ENCODE measurements at places on chromosomes 5 and 9. TPM values are rescaled to one million over a fixed set of nuclear protein-coding genes. Genes with fewer than 3 reads are reported as not detected.

Gene PAEP
- total RNA-seq: not detected

Gene ECPAS
- 36.6 TPM for total RNA-seq

Gene ENTPD2
- total RNA-seq: 2.1 TPM

Gene ASTN2
- 6.9 TPM for total RNA-seq

Gene SREK1IP1
- 9.2 TPM for total RNA-seq

Gene CCNB1
- total RNA-seq: 3.2 TPM

Gene GBGT1
- total RNA-seq: 11.9 TPM

Gene DDX4
- 0.31 TPM for total RNA-seq

GRCh38 chr5:138274189-138274853, at the start of gene GFRA3:
Gene GFRA3 (minus strand): TSS chr5:138274621. CDS start chr5:138274424, 197 bp downstream.
- H3K36me3 ChIP-seq: no peaks in the 10 kb centered on the region
- H3K27ac ChIP-seq: no peak within 1 kb of the TSS
- no peak within 1 kb of the TSS for H3K4me3 ChIP-seq

DNA sequence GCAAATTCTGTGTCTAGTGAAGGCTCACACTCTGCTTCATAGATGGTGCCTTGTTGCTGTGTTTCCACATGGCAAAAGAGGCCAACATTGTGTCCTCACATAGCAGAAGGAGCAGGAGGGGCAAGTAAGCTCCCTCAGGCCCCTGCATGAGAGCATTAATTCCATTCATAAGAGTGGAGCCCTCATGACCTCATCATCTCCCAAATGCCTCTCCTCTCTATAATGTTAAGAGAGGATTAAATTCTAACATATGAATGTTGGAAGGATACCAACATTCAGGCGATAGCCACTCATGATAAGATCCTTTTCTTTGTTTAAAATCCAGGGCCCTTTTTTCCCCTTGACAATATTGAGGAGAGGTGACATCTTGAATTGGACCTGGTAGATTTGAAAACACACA, 35.2 kb upstream of the PAM start:
- no peaks in the 10 kb centered on the region for H3K27me3 ChIP-seq
- no peak overlapping the region for H3K27ac ChIP-seq
- no peak for DNase-seq
- no peaks in the 10 kb centered on the region for H3K4me1 ChIP-seq
- no peaks in the 10 kb centered on the region for H3K36me3 ChIP-seq

- no peak overlapping the region for H3K4me3 ChIP-seq
- H3K36me3 ChIP-seq: no peaks in the 10 kb centered on the region
- no peak for DNase-seq
- no peaks in the 10 kb centered on the region for H3K4me1 ChIP-seq
Observed at GRCh38 chr5:180381851-180382480, 28.8 kb upstream of the GFPT2 start.

- no peaks in the 10 kb centered on the region for H3K36me3 ChIP-seq
- H3K4me1 ChIP-seq: no peaks in the 10 kb centered on the region
- no peak overlapping the region for H3K4me3 ChIP-seq
- no peaks in the 10 kb centered on the region for H3K27me3 ChIP-seq
- H3K27ac ChIP-seq: no peak overlapping the region
- DNase-seq: no peak
Observed at GRCh38 chr5:130337179-130337888, 433.1 kb downstream of the CHSY3 start.

DNA sequence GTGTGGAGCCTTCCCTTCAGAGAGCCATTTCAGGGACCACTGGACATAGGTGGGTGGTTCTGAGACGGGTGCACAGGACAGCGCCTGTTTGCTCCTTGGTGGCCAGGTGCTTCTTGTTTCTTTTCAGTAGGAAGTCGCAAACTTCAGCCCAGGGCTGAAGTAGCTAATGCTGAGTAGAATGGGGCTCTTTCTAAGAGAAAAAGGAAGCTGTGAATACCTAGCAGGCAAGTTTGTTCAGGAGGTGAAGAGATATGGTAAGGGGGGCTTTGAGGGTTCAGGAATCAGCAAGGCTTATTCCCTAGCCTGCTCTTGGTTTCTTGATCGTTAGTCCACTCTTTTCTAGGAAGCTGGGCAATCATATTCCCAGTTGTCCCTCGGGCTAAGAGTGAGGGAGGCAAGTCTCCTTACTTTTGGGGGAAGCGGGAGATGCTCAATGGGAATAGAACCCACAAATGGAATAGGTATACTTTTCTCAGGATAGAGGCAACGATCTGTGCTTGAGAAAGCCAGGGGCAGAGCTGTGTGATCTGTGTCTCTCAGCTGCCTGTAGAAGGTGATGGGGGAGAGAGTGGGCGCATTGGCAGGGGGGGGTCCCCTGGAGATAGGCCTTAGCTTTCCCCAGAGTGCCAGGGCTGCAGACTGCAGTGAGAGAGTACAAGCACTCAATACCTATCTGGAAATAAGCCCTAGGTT, 1.9 kb upstream of the PURA start:
- H3K27me3 ChIP-seq: no peaks in the 10 kb centered on the region
- no peak for DNase-seq
- no peak overlapping the region for H3K4me3 ChIP-seq
- H3K4me1 ChIP-seq: peaks cover 28% of the 10 kb centered on the region
- H3K36me3 ChIP-seq: no peaks in the 10 kb centered on the region

GRCh38 chr5:16179936-16180788, 571 bp upstream of the MARCHF11 start:
- no peaks in the 10 kb centered on the region for H3K27me3 ChIP-seq
- H3K27ac ChIP-seq: no peak overlapping the region
- peak overlapping the region; percentile 39 for H3K4me3 ChIP-seq
- H3K36me3 ChIP-seq: no peaks in the 10 kb centered on the region

GRCh38 chr9:135512241-135512603, 9.0 kb upstream of the LCN1 start:
- no peak overlapping the region for H3K4me3 ChIP-seq
- H3K4me1 ChIP-seq: no peaks in the 10 kb centered on the region
- no peaks in the 10 kb centered on the region for H3K36me3 ChIP-seq

DNA sequence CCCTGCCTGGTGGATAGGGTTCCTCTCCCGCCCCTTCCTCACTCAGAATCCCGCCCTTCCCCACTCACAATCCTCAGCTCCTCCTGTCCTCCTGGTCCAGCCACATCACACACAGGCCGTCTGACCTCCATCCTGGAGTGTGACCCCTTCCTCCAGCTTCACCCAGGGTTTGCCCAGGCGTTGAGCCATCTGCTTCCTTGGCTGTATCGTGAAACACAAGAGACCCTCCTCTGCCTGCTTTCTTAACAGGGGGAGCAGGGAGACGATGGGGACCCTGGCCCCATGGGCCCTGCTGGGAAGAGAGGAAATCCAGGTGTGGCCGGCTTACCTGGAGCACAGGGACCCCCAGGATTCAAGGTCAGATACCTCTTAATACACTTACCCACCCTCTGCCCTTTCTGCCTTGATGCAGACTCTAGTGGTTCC, 32.3 kb upstream of the ORM1 start:
- no peak overlapping the region for H3K27ac ChIP-seq
- H3K36me3 ChIP-seq: peaks cover 9% of the 10 kb centered on the region
- DNase-seq: no peak

DNA sequence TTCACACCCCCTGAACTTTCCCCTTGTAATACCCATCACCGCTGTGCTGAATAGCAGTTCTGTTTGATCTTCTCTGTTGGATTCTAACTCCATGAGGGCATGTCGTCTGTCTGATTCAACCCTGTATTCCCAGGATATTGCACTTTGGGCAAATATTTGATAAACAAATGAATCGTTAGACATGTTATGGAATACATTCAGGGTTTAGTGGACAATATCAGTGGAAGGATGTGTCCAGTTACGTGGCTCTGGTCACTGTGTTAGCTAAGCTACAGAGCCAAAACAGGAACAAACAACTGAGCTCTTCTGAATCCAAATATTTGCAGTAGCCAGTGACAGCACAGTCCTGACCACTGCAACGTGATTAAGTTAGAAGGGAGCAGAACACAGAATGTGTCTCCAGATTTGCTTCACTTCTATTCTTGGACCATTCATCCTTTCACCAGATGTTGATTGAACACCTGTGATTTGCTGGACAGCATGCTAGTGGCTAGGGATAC, 13.2 kb downstream of the ANGPTL2 start:
- no peaks in the 10 kb centered on the region for H3K36me3 ChIP-seq
- H3K27ac ChIP-seq: no peak overlapping the region
- H3K4me1 ChIP-seq: no peaks in the 10 kb centered on the region

- H3K27me3 ChIP-seq: no peaks in the 10 kb centered on the region
- H3K36me3 ChIP-seq: no peaks in the 10 kb centered on the region
- no peak overlapping the region for H3K4me3 ChIP-seq
- H3K27ac ChIP-seq: no peak overlapping the region
Observed at GRCh38 chr5:103490030-103490739, 72.4 kb downstream of the NUDT12 start.

DNA sequence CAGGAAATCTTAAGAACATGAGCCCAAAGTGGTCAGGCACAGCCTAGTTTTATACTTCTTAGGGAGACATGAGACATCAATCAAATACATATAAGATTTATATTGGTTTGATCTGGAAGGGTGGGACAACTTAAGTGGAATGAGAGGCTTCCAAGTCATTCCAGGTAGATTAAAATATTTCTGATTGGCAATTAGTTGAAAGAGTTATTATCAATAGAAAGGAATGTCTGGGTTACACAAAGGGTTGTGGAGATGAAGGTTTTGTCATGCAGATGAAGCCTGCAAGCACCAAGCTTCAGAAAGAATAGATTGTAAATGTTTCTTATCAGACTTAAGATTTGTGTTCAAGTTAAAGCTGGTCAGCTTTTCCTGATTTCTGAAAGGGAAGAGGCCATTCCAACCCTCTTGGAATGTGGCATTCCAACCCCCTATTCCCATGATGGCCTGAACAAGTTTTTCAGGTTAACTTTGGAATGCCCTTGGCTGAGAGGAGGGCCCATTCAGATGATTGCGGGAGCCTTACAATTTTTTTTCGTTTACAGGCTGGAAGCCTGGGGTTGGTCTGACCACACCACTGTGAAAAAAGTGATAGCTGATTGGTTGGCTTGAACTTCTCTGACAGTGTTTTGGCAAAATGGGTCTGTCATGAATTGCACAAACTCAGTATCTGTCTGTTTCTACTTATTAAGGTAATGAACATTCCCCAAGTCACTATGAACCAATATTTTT, 245.6 kb upstream of the RAI14 start:
- H3K36me3 ChIP-seq: no peaks in the 10 kb centered on the region
- no peak overlapping the region for H3K27ac ChIP-seq
- DNase-seq: no peak
- no peaks in the 10 kb centered on the region for H3K4me1 ChIP-seq
- H3K27me3 ChIP-seq: no peaks in the 10 kb centered on the region

- no peak overlapping the region for H3K4me3 ChIP-seq
- no peak overlapping the region for H3K27ac ChIP-seq
- no peaks in the 10 kb centered on the region for H3K36me3 ChIP-seq
- H3K27me3 ChIP-seq: no peaks in the 10 kb centered on the region
- DNase-seq: no peak
- no peaks in the 10 kb centered on the region for H3K4me1 ChIP-seq
Observed at GRCh38 chr5:179978792-179979191, 71.1 kb upstream of the TBC1D9B start.

DNA sequence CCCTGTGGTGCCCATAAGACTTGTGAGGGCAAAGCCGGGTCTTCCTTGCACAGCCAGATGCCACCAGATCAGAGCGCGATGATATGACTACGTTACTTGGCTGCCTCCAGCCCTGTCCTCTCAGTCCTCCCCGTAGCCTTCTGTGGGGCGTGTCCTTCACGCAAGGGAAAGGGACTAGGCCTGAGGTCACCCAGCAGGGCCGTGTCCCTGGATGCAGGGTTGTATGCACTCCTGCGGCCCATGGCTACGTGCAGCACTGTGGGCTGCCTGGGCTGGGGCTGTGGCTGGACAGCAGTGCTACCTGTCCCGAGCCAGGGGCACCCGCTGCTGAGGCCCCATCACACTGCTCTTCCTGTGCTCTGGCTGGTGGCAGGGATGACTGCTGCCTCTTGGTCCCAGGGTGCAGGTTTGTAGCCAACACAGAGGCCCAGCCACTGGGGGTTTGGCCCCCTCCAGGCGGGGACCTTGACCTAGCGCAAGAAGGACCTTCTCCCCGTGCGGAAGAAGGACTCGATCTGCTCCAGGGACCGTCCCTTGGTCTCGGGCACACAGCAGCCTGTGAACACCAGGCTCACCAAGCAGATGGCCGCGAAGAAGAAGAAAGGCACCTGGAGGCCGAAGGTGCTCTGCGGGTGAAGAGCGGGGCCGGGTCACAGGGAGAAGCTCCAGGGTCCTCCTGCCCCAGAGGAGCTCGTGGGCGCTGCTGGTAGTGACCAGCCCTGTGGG, 7.2 kb downstream of the SLC2A6 start:
- no peaks in the 10 kb centered on the region for H3K36me3 ChIP-seq
- no peak for DNase-seq
- H3K4me3 ChIP-seq: no peak overlapping the region
- no peak overlapping the region for H3K27ac ChIP-seq
- peaks cover 4% of the 10 kb centered on the region for H3K4me1 ChIP-seq

GRCh38 chr5:912280-913091, 19.8 kb downstream of the TRIP13 start:
- peaks cover 11% of the 10 kb centered on the region for H3K4me1 ChIP-seq
- H3K36me3 ChIP-seq: no peaks in the 10 kb centered on the region
- H3K27ac ChIP-seq: no peak overlapping the region
- no peak overlapping the region for H3K4me3 ChIP-seq
- no peak for DNase-seq

DNA sequence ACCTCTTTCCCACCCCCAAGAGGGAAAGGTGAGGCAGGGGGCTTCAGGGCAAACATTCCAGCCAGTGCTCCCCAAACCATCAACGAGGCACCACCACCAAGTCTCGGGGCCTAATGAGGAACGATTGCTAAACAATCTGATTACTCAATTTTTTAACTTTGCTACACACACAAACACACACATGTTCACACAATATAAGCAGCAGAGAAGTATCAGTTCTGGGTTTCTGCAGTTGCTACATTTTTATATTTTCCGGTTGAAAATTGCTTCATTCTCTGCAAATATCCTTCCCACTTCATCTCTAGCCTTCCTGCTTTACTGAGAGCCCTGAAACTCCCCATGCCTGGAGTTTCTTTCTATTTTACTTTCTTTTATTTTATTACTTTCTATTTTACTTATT, 60.2 kb downstream of the FEM1C start:
- H3K4me1 ChIP-seq: peaks cover under 1% of the 10 kb centered on the region
- no peak for DNase-seq
- H3K4me3 ChIP-seq: no peak overlapping the region
- no peaks in the 10 kb centered on the region for H3K36me3 ChIP-seq
- H3K27ac ChIP-seq: no peak overlapping the region

DNA sequence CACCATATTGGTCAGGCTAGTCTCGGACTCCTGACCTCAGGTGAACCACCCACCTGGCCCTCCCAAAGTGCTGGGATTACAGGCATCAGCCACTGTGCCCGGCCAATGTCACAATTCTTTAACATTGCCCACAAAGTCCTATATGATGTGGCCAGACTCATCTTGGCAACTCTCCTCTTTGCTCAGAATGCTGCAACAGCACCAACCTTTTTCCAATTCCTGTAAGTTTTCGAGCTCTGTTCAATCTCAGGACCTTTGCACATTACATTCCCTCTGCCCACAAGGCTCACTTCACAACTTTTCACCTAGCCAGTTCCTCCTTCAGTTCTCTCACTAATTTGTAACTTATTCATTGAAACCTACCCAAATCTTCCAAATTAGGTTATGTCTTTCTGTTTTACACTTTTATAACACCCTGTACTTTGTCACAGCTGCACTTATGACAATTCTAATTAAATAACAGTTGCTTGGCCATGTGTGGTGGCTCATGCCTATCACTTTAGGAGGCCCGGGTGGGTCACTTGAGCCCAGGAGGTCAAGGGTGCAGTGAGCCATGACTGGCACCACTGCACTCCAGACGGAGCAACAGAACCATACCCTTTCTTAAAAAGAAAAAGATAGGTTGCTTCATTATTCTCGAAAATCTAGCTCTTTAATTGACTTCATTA, 30.9 kb upstream of the GLDC start:
- no peaks in the 10 kb centered on the region for H3K36me3 ChIP-seq
- H3K27me3 ChIP-seq: no peaks in the 10 kb centered on the region
- no peak overlapping the region for H3K4me3 ChIP-seq

All from pancreas (tissue), 10 donors.